Stimulated activated CD8-positive, alpha-beta memory T cell treated with anti-CD3 and anti-CD28 coated beads, Interleukin-15, amount 100 ng/mL, for 1 hour (primary cell): ENCODE measurements at places on chromosomes 12 and 14.

GRCh38 chr12:74780182-74780849 is 242.7 kb downstream of the ATXN7L3B start:
- DNase-seq = no peak

DNA sequence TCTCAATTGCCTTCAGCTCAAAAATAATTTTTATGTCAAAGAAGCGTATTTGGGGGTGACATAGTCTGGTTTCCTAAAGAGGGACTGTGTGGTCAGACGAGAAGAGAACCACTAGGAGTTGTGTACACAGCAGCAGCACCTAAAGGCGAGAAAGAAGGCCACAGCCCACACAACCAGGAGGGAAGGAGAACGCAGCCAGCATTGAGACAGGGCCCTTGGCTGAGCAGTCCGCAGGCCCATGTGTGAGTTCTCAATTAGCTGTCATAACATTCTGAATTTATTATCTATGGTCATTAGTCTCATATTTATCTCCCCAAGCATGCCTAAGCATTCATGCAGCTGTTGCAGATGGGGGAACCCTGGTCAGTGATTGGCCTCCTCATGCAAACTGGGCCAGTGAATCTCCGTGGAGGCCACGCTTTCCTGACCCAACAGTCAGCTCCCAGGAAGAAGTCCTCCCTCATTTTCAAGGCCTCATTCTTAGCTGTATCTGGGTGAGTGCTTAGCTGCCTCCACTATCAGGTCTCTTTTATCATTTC is 81.2 kb upstream of the ATF7IP start:
- DNase-seq = no peak

DNA sequence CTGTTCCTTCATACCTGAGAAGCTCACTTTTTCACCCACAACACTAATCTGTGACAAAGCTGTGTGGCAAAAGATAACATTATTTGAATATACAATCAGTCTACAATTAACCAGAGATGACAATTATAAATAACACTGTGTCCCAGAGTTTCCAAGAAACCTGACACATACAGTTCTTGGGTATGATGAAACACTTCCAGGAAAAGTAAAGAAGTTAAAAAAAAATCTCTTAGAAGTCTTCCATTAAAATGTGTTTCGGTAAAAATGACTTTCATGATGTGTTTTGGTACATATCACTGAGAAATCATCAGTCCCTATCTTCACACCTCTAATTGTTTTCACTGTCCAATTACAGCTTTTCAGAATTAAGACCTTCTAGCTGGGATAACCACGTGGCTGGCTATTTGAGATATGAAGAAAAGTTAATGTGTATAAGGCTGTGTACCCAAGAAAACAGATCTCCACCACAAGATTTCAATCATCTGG is 390.2 kb downstream of the SOX5 start:
- no peak for DNase-seq

DNA sequence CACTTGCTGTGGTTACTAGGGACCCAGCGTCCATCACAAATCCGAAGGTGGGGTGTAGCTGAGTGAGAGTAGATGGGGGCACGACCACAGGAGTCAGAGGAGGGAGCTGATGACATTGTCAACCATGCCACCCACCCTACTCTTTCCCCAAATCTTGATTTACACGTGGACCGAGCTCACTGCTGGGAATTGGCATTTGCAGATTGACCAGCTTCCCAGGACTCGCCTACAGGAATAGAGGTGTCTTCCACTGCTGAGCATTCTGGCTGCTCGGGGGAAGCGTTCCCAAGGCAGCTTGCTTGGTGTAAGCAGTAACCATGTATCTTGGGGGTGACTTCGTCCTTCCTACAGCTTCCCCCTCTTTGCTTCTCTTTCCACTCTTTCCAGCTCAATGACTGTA is 353 bp upstream of the PTPRR start:
- no peak for DNase-seq

- DNase-seq = no peak
These were observed at the start of gene BEST3 for GRCh38 chr12:69698769-69699540. Gene BEST3, minus strand, starts transcription at chr12:69699303. Its CDS starts 1,505 bp downstream, at chr12:69697798.

- DNase-seq = no peak
These were observed 63.9 kb downstream of the C14orf132 start for GRCh38 chr14:96103075-96103474.
